Fibroblast of skin of left quadriceps (primary cell): ENCODE measurements at places on chromosomes 7 and 10.

DNA sequence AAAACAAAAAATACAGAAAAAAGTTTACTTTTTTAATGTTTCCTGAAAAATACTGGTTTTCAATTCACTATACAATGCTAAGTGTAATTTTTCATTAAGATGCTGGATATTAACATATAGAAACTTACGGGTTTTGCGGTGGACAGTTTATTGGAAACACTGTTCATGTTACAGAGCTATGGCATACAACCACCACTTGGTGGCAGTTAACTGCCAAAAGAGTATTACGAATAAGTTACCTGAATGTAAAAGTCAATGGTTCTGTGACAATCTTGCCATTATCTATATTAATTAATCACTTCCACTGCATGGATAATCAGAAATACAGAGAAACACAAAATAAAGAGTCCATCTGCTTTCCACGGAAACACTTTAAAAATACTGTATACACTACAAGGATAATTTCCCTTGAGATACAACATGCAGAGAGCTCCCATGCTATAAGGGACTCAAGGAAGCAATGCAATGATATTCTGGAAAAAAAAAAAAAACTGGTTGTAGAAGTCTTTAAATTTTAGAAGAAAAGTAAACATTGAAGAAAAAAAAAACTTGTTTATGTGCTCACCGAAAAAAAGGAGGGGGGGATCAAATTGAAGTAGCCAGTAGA lies 97.0 kb downstream of the TPK1 start:
- DNase-seq = peak; percentile 10

DNA sequence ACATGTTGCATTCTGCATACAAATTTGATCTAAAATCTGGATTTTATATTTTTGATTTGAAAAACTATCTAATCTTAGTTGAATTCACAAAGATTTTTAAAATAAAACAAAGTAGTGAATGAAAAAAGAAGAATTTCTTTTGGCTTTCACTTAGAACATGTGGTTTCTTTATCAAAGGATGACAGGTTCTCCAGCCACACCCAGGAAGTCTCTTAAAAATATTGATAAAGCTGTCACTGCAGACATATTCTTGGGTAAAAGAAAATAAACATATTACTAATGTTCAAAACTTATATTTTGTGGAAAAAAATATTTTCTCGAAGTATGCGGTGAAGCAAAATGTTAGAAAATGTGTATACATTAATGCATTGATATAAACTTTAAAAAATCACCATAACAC lies 44.3 kb downstream of the ARL4A start:
- no peak for DNase-seq

DNA sequence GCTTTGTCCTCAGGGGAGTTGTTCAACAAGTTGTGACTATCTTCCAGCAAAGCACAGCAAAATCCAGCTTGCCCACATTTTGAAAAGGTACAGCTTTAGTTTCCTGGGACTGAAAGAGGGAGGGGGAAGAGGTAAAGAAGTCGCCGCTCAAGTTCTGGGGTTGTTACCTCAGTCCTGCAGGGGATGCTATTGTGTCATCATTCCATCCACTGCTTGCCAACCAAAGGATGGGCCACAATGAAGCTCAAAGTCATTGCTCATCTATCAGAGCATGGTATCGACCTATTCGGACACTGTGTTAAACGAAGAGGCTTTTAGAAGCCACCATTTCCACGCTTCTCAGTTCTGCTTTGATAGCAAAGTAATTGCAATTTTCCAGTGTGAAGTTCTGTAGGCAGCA lies 34.3 kb downstream of the NPY start:
- no peak for DNase-seq

GRCh38 chr7:151491859-151492258 lies 27.8 kb downstream of the RHEB start:
- peak; percentile 83 for DNase-seq

GRCh38 chr7:2019711-2020511 lies 212.8 kb downstream of the MAD1L1 start:
- peak; percentile 82 for DNase-seq
